ENCODE measurements at places on chromosomes 16 and 17. TPM values are rescaled to one million over a fixed set of nuclear protein-coding genes. Genes with fewer than 3 reads are reported as not detected.
A peak's percentile ranks its signal among the peaks of the same experiment; 100 is the strongest.

DNA sequence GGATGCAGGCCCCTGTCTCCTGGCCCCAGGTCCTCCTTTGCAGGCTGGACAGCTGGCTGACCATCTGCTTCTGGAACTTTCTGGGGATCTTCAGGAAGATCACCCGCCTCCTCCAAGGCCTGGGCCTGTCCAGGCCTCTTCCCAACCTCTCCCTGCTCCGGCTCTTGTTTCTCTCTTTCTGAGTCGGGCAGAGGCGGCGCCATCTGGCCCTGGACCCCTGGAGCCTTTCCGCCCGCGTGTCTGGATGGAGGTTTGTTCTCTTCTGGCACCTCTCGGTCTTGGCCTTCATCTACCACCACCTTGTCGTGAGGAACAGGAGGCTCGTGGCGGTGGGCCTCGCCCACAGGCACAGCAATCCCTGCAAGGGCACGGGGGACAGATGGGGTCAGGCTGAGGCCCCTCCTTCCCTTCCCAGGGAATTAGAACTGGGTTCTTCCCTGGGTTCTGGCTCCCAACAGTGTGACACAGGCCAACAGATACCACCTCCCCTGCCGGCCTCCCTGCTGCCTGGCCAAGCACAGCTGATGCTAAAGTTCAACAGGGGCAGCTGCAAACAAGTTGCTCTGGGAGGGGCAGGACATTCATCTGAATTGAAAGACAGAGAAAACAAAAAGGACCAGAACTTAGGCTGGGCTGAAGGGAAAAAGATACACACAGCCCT lies 13.3 kb downstream of the NDUFAF8 start:
- H3K4me3 ChIP-seq = no peak overlapping the region
- H3K4me1 ChIP-seq = no peaks in the 10 kb centered on the region
- H3K27ac ChIP-seq = no peak overlapping the region
- H3K27me3 ChIP-seq = no peaks in the 10 kb centered on the region
- DNase-seq = no peak

DNA sequence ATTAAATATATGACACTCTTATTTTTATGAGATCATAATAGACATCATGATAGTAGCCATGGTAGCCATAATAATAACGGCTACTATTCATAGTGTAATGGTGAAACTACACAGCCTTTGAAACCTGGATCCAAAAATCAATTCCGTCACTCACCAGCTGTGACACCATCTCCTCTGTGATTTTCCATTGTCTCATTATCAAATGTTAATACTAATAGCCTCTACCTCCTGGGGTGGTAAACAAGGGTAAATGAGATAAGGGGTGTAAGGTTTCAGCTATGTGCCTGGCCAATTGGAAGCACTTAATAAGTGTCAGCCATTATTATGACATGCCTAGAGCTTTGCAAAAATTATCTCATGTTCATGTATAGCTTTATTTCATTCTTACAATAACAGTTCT lies 88.6 kb downstream of the CACNG3 start:
- H3K27ac ChIP-seq = no peak overlapping the region
- H3K27me3 ChIP-seq = no peaks in the 10 kb centered on the region
- H3K4me3 ChIP-seq = no peak overlapping the region
- peak; percentile 7 for DNase-seq
- H3K36me3 ChIP-seq = no peaks in the 10 kb centered on the region

GRCh38 chr16:68892898-68893297 lies 49.6 kb downstream of the TANGO6 start:
- H3K4me3 ChIP-seq = no peak overlapping the region
- no peak overlapping the region for H3K27ac ChIP-seq
- no peak for DNase-seq
- H3K27me3 ChIP-seq = no peaks in the 10 kb centered on the region

GRCh38 chr17:31425282-31426040 lies 34.0 kb downstream of the RAB11FIP4 start:
- no peaks in the 10 kb centered on the region for H3K36me3 ChIP-seq
- H3K4me3 ChIP-seq = no peak overlapping the region
- no peak overlapping the region for H3K27ac ChIP-seq
- DNase-seq = peak; percentile 71
- no peaks in the 10 kb centered on the region for H3K27me3 ChIP-seq
- H3K4me1 ChIP-seq = no peaks in the 10 kb centered on the region

GRCh38 chr16:17343728-17344127 lies 127.0 kb downstream of the XYLT1 start:
- H3K36me3 ChIP-seq = no peaks in the 10 kb centered on the region
- peaks cover 4% of the 10 kb centered on the region for H3K4me1 ChIP-seq
- DNase-seq = no peak
- no peak overlapping the region for H3K4me3 ChIP-seq
- no peak overlapping the region for H3K27ac ChIP-seq
- H3K27me3 ChIP-seq = no peaks in the 10 kb centered on the region

DNA sequence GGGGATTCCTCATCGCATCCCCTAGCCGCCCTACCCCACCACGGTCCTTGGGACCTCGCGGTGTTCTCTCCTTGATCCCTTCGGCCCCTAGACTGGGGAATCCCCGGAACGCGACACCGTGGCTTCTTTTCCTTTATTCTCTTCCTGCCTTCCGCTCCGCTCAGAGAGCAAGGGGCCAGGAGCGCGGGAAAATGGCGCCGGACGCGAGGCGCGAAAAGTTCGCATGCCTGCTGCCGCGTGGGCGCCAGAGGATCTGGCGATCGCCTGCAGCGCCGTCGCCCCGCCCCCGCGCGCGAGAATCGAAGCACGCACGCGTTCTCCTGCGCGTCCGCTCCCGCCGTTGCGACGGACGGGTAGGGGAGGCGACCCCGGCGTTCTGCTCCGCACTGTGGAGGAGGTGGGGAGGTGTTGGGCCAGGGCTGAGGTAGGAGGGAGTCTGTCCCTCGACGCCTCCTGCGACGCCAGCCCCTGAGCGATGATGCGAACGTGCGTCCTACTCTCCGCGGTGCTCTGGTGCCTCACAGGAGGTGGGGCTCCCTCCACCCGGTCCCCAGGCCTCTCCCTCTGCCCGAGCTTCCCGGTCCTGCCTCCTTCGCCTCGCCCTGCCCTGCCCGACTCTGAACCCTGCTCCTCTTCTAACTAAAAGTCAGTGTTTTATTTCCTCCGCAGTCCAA lies at the start of gene ZPBP2:
TSS of gene ZPBP2 (plus strand) at position 323 of the 674 bp plus-strand sequence. CDS start at position 476, 153 bp downstream.
- H3K27me3 ChIP-seq = no peaks in the 10 kb centered on the region
- H3K4me1 ChIP-seq = no peaks in the 10 kb centered on the region
- H3K27ac ChIP-seq = no peak within 1 kb of the TSS
- no peak within 1 kb of the TSS for H3K4me3 ChIP-seq

The CACNG5 gene
- not detected for total RNA-seq

The KARS1 gene
- 95.3 TPM for total RNA-seq

The HASPIN gene
- total RNA-seq = 0.55 TPM

The TPSB2 gene
- 0.46 TPM for total RNA-seq

All from lung (tissue), 17 donors.